ENCODE measurements at places on chromosomes 11 and 22.

DNA sequence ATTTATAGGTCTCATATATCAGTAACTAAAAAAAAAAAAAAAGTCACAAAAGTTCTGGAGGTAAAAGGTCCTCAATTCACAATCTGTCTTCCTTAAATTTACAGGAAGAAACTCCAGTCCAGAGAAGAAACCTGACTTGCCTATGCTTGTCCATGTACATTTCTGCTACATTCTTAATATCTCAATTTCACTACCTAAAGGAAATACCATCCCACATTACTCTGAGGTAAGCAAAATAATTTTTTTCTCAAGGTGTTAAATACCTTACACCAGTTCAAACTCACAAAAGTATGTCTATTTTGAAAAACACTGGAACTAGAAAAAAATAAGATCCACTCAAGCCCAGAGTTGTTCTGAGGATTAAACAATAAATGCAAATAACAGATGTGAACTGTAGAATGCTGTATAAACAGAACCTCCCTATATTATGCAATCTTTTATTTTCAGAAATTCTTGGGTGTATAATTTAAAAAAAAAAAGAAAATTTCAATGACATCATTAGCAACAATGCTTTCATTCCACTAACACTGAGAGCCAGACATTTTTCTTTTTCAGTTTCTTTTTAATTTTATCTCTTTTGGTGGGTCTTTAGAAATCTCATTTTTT lies 49.9 kb upstream of the GDPD4 start:
- DNase-seq, result no peak

DNA sequence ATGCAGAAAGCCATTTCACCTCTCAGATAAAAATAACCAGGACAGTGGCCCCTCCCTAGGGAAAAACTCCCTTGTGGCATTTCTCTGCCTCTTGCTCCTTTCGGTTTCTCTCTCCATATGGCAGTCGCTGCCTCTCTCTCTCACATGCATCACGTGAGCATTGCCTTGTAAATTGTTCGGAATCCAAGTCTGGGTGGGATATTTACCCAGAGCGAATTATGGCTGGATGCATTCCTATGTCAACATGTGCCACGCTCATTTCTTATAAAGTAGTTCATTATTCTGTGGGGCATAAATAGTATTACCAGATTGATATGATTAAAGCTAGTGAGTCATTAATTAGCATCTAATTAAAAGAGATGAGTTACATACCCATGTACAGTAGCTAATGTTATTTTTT lies 392.9 kb downstream of the INSC start:
- DNase-seq, result no peak

GRCh38 chr22:19824212-19824925 lies 30.3 kb downstream of the GNB1L start:
- DNase-seq, result no peak

DNA sequence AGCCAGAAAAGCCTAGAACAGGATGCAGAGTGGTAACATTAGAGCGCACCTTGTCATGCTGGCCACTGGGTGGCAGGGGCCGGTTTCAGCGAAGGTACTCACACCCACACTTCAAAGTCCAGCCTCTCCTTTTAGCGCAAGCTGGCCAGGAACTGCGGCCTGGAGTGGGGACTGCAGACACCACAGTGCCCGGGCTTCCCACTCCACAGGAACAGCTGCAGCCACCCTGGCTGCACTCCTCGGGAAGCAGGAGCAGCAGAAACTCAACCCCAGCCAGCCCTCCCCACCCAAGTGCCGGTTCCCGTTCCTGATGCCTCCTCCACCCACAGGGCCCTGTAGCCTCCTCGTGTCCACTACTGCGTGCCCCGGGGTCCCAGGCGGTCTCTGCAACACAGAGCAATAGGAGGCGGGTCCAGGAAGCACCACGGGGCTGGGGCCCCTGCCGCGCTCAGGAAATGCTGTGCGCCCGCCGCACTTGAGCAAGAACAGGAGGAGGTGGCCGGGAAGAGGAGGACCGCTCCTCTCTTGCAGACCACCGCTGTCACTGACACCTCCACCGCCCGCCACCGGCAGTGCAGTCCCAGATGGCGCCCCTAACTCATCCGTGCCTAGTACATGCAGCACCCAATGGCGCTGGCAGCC lies 2.2 kb downstream of the RFPL2 start:
- peak; percentile 55 for DNase-seq

DNA sequence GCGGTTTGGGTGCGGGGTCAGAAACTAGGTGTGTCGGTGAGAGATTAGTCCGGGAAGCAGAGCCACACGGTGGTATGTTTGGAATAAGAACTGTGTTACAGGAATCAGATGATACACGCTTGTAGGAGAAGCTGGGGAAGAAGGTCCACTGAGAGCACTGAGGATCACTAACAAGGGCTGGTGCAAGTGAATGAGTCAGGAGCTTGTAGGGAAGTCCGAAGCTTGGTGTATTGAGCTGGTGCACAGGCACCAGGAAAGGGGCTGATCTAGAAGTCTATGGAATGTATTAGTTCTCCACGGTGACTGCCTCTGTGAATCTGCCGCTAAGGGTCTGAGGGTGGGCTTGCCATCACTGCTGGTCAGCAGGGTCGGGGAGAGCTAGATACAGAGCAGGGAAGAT lies 18.8 kb upstream of the GRK3 start:
- DNase-seq, result no peak

GRCh38 chr22:40334899-40335298 lies 11.4 kb upstream of the ADSL start:
- DNase-seq, result no peak

DNA sequence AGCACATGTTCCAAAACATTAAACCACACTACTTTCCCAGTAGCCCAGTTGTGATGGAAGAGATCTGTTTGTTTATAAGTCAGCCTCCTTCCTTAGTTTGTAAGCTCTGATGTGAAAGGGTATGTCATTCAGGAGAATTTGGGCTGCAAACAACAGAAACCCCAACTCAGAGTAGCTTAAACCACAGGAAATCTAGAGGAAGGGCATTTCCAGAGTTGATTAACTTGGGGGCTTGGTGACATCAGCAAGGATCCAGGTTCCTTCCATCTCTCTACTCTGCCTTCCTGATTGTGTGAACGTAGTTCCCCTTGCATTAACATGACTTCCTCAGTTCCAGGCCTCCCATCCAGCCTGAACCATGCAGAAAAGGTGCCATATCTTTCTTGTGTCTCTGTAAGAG lies 6.5 kb upstream of the FJX1 start:
- DNase-seq, result no peak

- no peak for DNase-seq
These were observed 3.4 kb upstream of the KDM4F start for GRCh38 chr11:95045812-95046211.

DNA sequence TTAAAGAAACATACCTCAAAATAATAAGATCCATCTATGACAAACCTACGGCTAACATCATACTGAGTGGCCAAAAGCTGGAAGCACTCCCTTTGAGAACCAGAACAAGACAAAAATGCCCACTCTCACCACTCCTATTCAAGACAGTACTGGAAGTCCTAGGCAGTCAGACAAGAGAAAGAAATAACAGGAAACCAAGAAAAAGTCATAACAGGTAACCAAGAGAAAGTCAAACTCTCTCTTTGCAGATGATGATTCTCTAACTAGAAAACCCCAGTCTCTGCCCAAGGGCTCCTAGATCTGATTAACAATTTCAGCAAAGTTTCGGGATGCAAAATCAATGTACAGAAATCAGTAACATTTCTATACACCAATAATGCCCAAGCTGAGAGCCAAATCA lies 35.6 kb downstream of the TMEM123 start:
- no peak for DNase-seq

DNA sequence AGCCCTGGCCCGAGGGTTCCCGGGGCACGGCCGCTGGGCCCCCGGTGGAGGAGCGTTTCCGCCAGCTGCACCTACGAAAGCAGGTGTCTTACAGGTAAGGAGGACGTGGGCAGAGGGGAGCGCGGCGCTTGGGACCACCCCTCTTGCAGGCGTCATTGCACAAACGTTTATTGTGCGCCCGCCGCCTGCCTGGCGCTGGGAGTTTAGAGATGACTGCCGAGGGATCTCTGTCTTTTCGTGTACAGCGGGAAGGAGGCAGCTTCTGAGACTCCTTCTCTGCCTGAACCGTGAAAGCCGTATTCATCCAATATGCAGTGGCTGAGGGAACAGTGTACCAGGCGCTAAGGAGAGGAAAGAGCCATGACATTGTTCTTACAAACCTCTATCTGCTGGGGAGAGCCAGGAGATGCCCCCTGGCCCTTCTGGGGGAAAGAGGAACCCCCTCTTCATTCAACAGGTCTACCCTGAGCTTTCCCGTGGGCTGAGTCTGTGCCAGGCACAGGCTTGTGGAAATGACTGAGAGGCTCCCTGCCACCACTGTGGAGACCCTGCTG lies 13.8 kb upstream of the DGKZ start:
- peak; percentile 52 for DNase-seq

GRCh38 chr11:38517991-38518390 lies 1920.0 kb upstream of the RAG2 start:
- no peak for DNase-seq
